Stimulated activated CD8-positive, alpha-beta memory T cell treated with anti-CD3 and anti-CD28 coated beads, Interleukin-2, amount 100 ng/mL, for 1 hour (primary cell): ENCODE measurements at places on chromosomes 3 and 15.
A peak's percentile ranks its signal among the peaks of the same experiment; 100 is the strongest.

DNA sequence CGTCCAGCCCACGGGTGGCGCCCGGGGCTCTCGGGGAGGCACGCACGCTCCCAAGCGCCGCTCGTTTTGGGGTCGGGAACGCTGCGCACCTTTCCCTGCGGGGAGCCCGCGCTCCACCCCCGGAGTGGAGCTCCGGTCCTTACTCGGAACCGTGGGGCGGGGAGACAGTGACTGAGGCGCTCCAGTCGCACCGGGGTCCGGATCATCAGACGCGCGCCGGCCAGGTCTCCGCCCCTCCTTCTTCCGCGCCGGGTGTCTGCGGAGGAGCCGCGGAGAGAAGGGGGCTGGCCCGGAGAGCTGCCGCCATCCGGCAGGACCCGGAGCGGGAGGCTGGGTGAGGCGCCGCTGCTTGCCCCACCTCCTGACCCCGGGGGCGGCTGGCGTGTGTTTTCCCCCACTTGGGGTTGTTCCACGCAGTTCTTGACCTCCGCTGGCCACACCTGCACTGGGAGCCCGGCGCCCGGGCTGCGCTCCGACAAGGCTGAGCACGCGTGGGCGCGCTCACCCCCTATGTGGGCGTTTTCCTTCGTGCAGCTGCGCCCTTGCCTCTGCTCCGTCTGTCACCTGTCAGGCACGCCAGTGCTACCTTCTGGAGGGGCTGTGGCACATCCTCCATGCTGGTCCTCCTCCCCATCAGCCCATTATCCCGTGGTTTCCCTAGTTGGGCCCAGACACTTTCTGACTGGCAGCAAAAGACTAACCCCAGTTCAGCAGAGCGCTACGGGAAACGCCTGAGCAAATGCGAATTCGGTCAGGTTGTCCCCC, at the start of gene MCF2L2:
Gene MCF2L2 (minus strand): TSS at position 173 of the 765 bp plus-strand sequence. CDS start 642 bp downstream, outside the sequence.
- peak; percentile 48 for DNase-seq

- DNase-seq, result no peak
Observed at GRCh38 chr3:23752126-23752525, 53.6 kb upstream of the UBE2E1 start.

- DNase-seq, result no peak
Observed at GRCh38 chr3:16130066-16130465, 44.4 kb upstream of the GALNT15 start.

DNA sequence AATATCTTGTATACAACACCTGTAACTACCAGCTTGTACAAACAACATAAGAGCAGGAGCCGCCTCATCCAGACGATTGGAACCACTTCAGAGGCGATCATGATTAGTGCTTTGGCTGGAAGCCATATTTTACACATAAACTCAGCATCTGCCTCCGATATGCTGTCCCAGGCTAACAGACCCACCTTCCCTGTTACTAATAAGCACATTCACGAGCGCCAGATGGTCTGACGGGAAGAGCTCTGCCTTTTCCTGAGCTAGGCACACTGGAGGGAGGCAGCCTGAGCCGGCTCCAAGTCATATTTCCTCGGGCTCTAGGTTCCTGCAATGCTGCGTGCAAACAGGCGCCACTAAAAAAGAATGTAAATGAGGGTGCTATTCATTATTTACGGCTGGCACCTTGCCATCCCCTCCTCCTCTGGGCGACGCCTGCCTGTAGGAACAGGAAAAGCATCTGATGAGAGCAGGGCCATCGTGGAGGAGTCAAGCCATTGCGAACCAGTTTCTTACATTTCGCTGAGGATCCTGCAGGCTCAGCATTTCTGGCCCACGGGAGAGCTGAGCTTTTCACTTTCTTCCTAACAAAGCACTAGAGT, 98.2 kb downstream of the ANXA2 start:
- DNase-seq, result no peak

DNA sequence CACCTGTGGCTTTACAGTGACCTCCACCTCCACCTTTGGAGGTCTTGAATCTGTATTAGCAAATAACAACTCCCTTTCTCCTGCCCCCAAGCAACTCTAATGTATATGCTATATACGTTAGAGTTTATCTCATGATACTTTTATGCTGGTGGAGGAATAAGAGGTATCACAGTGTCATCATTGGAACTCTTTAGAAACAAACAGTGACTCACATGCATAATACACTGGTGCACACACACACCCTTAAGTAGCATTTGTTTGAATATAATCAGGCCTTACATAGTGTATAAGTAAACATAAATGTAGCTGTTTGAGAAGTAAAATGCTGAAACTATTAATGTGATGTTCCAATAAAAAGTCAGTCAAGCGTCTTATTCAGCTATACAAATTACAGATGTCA, 280.2 kb upstream of the C2CD4B start:
- DNase-seq, result no peak

- no peak for DNase-seq
Observed at GRCh38 chr15:82649226-82649999, 2.2 kb upstream of the CPEB1 start.

- no peak for DNase-seq
Observed at GRCh38 chr3:10213156-10213792, 35.0 kb upstream of the TATDN2 start.

GRCh38 chr3:82814660-82815059, 1053.2 kb upstream of the GBE1 start:
- no peak for DNase-seq
